ENCODE measurements at places on chromosomes 1 and 21.

- no peak for DNase-seq
These were observed 29.5 kb downstream of the RUNX1 start for GRCh38 chr21:35019631-35020032.

DNA sequence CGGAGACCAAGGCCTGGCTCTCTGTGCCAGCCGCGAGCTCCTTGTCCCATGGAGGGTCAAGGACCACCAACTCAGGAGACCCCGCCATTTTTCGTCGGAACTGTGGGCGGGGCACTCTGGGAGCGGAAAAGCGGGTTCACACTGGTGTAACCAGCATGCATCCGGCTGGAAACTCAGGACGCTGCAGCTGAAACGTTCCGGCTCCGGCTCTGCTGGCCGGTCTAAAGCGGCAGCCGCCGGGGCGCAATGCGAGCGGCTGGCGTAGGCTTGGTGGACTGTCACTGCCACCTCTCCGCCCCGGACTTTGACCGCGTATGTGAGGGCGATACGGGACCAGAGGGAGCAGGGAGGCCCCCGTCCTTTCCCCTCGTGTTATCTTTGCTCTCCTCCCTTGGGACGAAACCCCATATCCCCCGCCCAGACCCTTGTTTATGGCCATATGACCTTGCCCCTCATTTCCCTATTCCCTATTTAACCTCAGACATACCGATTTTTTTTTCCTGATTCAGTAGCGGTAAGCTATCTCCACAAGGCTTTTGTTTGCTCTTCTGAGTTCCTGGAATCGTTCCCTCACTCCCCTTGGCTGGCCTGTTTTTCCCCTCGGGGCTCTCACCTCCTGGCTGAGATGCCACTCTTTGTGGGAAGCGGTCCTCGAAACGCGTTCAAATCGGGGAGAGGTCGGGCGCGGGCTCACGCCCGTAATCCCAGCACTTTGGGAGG lies at the start of the genes NSL1 and TATDN3:
TSS of gene NSL1 (minus strand) at position 102 of the 720 bp plus-strand sequence. CDS start at position 88, 14 bp downstream.
TSS of gene TATDN3 (plus strand) at position 219 of the 720 bp plus-strand sequence. CDS start at position 247, 28 bp downstream.
- peak; percentile 94 for DNase-seq

DNA sequence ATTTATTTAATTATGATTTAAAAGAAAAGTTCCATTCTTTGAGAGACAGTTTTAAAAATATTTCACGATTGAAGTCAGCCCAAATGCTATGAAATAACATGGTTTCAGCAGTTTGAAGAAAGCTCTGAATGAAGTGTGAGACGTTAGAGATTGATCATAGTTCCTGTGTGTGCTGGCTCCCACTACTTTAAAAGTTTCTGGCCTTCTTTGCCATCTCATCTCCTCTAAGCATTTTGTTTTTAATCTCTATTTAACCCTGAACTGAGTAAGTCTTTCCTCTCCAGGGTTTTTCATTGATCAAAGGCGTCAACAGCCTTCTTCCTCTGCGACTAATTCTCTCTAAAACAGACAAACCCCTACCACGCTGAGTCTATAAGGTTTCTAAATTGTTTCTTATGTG lies 225.3 kb upstream of the B3GALT2 start:
- no peak for DNase-seq

DNA sequence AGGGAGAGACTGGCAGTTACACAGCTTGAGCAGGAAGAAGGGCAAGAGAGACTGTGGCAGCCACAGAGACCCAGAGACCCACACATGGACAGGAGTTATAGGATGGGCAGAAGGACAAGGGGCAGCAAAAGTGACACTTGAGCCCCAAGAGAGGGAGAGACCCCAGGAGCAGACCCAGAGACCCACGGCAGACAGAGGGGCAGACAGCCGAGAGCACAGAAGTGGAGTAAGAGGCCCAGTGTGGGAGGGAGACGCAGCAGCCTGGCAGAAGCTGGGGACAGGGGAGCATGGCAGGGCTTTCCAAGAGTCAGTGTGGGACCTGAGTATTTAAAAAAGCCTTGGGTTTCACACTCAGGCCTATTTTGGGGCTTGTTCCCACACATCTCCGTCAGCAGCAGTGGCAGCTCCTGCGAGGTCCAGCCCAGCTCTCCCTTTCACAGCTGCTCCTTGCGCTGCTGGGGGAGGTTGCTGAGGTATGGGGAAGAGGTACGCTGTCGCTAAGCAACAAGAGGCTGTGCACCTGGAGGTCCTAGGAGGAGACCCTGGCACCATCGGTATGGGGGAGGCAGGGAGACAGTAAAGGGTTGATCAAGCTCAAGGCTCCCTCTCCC lies 9.0 kb upstream of the MEF2D start:
- DNase-seq, result no peak

DNA sequence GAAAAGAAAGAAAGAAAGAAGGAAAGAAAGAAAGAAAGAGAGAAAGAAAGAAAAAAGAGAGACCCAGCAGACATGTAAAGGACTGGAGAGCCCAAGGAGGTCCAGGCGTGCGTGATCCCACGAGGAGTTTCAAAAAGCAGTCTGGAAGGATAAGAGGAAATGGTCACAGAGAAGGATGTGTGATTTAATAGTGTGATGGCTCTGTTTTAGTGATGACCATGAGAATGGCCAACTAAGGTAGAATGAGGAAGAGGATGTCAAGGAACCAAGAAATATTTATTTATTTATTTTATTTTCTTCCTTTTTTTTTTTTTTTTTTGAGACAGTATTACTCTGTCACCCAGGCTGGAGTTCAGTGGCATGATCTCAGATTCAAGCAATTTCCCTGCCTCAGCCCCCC lies 25.5 kb downstream of the PTGS2 start:
- no peak for DNase-seq
